ENCODE measurements at places on chromosomes 6 and 20.

- no peak for DNase-seq
Measured at GRCh38 chr20:25532971-25533391, 52.4 kb downstream of the NINL start.

DNA sequence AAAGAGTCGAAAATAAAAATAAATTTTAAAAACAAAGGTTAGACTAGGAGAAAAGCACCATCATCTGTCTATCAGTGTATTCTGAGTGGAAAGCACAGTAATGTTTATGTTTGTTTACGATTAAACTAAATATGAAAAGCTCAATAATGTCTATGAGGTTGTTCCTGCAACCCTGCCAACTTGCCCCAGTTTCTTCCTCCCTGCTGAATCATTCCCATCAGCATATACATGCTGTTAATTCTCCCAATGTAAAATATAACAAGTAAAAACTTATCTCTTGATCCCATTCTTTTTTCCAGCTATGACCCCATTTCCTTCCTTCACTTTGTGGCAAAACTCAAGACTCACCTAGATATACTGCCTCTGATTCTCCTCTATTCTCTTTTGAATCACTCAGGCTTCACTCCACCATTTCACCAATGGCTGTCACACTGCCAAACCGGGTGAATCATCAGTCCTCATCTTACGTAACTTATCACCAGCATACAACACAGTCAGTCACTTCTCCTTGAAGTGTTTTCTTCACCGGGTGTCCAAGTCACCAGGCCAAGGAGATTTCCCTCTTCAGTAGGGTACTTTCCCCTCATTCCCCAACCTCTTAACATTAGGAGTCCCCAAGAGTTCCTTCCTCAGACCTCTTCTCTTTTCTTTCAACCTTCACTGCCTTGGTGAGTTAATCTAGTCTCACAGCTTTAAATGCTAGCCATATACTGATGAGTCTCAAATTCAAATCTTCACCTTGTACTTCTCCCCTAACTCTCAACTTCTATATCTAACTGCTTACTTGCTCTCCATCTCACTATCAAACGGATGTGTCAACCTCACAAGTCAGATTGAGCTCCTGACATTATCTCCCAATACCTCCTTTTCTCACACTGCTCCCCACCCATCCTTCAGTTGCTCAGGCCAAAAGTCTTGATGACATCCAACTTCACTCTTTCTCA lies 6.2 kb downstream of the TMEM242 start:
- DNase-seq: peak; percentile 78

DNA sequence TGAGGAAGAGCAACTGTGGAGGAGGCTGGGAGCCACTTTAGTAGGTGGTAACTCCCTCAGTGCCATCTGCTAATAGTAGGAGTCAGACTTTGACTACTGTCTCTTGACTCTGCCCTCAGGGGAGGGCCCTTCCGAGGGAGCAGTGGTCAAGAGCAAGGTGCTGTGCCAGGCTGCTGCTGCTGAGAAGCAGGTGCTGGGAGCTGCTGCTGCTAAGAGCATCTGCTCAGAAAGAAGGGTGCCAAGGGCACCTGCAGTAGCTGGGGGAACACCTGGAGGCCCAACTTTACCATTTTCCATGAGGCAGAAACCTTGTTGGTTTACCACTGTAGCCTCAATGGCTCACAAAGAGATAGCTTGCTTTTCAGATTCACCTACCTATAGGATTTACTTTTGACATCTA lies 18.5 kb downstream of the GGTLC1 start:
- DNase-seq: no peak

GRCh38 chr20:2652724-2653555 lies 508 bp downstream of the NOP56 start:
- no peak for DNase-seq

- no peak for DNase-seq
Measured at GRCh38 chr20:44073011-44073674, 113.8 kb downstream of the JPH2 start.

- DNase-seq: no peak
Measured at GRCh38 chr20:32480371-32481241, 104.5 kb downstream of the NOL4L start.

GRCh38 chr20:59925899-59926298 lies 7.5 kb downstream of the SYCP2 start:
- DNase-seq: no peak

- peak; percentile 56 for DNase-seq
Measured at GRCh38 chr6:72861935-72862432, 240.1 kb downstream of the KCNQ5 start.

DNA sequence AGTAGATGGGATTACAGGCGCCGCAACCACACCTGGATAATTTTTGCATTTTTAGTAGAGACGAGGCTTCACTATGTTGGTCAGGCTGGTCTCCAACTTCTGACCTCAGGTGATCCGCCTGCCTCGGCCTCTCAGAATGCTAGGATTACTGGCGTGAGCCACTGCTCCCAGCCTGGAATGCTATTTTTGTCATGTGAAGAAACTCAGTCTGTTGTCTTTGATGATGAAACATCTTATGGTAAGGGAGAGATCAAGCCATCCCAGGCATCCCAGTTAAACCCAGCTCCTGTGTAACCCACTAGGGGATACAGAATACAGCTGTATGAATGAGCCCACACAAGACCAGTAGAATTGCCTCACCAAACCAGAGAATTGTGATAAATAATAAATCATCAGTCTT lies 83.6 kb upstream of the RBM24 start:
- no peak for DNase-seq

DNA sequence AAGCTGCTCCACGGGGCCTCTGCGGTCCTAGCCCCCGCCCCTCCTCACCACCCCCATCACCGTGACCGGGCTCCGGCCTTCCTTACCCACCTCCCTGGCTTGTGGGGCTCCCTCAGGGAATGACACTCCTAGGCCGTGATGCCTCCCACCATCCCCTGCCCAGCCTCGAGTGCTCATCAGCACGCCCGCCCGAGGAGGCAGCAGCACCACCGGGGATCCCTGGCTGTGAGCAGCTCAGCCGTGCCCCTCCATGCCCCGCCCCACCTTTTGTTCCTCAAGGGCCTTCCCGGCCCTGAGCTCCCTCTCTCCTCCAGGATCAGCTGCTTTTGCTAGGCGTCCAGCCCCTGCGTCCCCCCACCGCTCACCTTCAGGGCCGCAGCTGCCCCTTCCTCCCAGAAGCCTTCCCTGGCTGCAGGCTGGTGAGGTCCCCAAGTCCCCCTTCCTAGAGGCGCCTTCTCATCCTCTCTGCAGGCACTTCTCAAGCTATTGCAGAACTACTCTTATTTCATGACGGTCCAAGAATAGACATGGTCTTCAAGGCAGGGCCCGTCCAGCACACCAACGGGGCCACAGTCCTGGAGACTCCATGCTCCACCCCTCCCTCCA lies 3.0 kb downstream of the FNDC11 start:
- DNase-seq: no peak

GRCh38 chr6:134809130-134809529 lies 140.8 kb downstream of the ALDH8A1 start:
- DNase-seq: no peak

DNA sequence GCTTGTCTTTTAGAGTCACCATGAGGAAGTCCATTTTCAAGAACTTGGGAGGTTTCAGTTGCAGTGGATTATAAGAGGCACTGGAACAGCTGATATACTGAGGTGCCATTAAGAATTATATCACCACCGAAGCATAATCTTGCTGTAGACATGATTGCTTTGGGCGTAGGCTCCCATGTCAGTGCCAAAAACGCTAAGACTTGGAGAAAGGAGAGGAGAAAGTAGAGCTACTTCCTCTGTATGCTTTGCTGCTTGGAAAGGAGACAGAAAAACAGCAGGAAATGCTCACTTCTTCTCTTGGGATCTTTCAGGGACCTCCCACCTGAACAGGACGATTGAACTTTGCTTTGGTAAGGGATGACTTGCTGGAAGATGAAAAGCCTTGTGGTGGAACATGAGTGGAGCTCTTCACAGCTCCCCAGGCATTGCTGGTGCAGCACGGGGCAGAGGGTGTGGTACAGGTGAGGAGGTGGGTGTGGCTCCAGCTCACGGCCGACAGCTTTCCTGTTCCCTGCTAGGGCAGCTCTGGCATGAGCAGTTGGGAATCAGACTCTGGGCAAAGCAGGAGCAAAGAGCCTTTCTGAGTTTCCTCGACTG lies 190.4 kb upstream of the JAG1 start:
- DNase-seq: peak; percentile 3

GRCh38 chr6:27873021-27873940 lies 38.9 kb downstream of the OR2B2 start:
- no peak for DNase-seq

DNA sequence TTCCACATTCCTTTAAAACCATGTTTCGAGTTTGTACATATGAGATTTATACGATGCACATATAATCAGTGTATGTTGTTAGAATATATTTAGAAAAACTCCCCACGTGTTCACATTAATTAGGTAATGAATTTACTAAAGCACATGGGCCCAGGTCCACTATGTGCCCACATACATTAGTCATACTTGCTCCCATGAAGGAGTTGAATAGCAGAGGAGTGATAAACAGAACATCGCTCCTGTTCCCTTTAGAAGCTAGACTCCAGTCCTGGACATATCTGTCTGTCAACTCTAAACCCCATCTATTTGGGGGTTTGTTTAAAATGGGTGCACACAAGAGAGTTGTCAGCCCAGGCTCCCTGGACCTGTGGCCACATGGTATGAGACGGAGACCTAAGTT lies 108.1 kb upstream of the TIAM2 start:
- no peak for DNase-seq

GRCh38 chr6:24949020-24949569 lies 13.3 kb upstream of the RIPOR2 start:
- DNase-seq: no peak

- no peak for DNase-seq
Measured at GRCh38 chr20:13158369-13158768, 62.7 kb upstream of the ISM1 start.

GRCh38 chr6:166365806-166366205 lies 16.9 kb downstream of the MPC1 start:
- no peak for DNase-seq

GRCh38 chr20:42690842-42691437 lies 498.8 kb downstream of the PTPRT start:
- no peak for DNase-seq

- no peak for DNase-seq
Measured at GRCh38 chr6:15073344-15073789, 172.5 kb upstream of the JARID2 start.

- DNase-seq: no peak
Measured at GRCh38 chr20:25117990-25118389, 36.0 kb upstream of the VSX1 start.

DNA sequence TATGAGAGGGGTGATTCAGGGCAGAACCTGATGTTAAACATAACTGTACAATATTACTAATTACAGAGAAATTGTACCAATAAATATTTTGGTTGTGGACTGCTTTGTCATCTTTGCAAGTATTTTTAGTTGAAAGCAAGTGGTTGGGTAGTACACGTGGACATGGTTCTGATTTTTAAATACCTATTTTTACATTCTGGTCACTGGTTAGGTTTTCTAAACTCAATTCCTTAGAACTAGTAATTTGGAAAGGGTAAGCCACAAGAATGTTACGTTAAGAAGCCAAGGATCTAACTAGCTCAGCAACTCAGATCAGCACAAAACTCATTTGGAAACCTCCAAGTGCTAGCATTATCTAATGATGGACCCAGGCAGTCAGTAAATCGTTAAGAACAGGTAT lies 2.7 kb downstream of the EPB41L2 start:
- DNase-seq: no peak

GRCh38 chr6:90097356-90097755 lies 199.3 kb downstream of the BACH2 start:
- no peak for DNase-seq

GRCh38 chr6:137764464-137764863 lies 102.6 kb upstream of the TNFAIP3 start:
- peak; percentile 81 for DNase-seq

DNA sequence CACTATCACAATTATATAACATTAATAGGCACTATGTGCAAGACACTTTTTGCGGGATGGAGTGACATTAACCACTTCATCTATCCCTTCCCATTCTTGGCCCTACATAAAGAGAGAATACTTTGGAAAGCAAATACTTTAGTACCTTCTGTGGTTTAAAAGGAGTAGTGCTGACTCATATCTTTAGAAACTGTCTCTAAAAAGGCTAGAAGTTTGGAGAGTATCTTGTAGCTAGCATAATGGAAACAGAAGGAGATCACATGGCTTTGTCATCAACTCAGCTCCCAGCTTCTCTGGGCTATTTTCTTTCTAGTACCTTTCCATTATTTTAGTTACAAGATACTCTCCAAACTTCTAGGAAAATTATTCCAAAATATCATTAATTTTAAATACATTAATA lies 157.5 kb downstream of the ADGRG6 start:
- peak; percentile 11 for DNase-seq

DNA sequence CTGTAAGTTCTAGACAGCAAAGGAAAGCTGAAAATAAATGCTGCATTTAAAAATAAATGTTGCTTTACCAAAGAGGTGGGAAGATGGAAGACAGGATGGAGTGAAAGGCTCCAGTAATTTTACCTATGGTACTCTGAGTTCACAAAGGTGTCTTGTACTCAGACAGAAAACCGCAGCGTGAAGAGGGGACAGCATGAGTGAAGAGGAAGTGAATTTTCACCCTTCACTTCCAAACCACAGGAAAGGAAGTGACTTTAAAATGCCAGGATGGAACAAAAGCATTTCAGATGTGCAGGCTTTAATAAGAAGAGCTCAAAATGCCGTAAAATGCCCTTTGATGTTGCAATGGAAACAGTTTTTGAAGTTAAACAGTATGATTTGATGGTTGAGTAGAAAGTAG lies 91.2 kb upstream of the TINAG start:
- DNase-seq: no peak

- DNase-seq: peak; percentile 26
Measured at GRCh38 chr20:48538058-48538825, 289.6 kb downstream of the PREX1 start.

- DNase-seq: no peak
Measured at GRCh38 chr6:119162134-119162775, 83.8 kb upstream of the FAM184A start.

GRCh38 chr20:34604980-34605788 lies 46.7 kb downstream of the MAP1LC3A start:
- peak; percentile 26 for DNase-seq

DNA sequence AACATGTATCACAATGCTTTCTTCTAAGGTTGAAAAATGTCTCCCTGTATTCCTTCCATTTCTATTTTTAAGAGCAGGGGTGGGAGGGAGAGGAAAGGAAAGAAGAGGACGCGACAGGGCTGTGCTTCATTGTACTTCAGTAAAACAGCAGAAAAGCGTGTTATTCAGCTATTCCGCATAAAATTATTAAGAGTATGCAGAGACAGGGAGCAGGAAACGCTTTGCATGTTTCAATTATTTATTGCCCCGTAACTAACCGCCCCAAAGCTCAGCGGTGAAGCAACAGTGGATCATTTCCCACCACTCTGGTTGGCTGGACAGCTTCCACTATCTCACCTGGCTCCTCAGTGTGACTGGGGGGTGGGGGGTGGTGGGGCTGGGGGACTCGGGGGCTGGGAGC lies 188.9 kb downstream of the TTLL2 start:
- DNase-seq: no peak

DNA sequence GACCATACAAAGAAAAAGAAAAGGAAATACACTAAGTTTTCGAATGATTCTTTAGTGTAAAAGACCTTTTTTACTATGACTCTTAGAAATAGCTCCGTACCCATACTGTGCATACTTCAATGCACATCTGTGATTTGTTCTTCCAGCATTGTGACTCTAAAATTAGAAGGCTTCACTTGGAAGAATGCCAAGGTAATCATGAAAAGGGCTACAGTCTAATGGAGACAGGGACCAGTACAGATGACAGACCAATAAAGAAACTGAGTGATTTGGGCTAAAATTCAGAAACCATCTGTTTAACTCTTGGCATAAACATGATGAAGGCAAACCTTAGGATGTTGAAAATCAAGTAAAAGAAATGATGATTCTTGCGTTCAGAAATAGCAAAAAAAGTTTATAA lies 46.3 kb downstream of the CYP39A1 start:
- no peak for DNase-seq

GRCh38 chr20:44143936-44144335 lies 43.1 kb downstream of the JPH2 start:
- no peak for DNase-seq

All from GM04503 (cell line).